NCI-H2081 treated with DMSO at 0.1 percent for 48 hours (cell line): ENCODE measurements at places on chromosomes 4 and X.

GRCh38 chr4:65383589-65384305 lies 286.5 kb downstream of the EPHA5 start:
- DNase-seq, result no peak

DNA sequence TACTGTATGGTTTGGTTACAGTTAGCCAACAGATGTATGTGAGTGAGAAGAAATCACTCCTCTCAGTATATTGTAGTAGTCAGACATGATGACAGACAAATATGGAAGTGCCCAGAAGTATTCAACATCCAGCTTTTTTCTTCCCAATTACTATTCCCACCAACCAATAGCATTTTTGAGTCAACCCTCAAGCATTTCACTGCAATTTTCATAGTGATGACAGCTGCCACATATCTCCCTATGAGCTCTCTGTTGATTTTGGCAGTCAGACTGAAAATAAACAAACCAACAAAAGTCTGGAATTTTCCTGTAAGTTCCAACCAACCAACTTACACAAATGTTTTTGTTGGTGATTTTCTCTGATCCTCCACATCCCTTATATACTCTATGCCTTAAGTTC lies 8.2 kb upstream of the TRAM1L1 start:
- DNase-seq, result no peak

DNA sequence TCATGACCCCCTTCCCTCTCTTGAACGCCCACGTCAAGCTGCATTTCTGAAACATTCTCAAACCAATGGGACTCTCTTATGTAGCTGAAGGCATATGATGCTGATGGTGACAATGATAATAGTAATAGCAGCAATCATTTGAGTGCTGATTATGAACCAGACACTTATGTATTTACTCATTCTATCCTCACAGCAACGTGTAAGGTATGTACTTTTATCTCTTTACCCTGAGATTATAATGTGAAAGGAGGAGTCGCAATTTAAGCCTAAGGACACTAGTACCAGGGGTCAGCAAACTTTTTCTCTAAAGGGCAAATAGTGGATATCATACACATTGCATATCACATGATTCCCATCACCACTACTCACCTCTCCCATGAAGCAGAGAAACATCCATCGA lies 8.5 kb downstream of the PGM2 start:
- DNase-seq, result no peak

- no peak for DNase-seq
These were observed 16.8 kb downstream of the POLR2B start for GRCh38 chr4:56995525-56995924.

- no peak for DNase-seq
These were observed 119.3 kb downstream of the VSIG4 start for GRCh38 chrX:65920620-65921019.

- no peak for DNase-seq
These were observed at the start of gene BMP2K for GRCh38 chr4:78776079-78776728. Gene BMP2K, plus strand, starts transcription at chr4:78776350. Its CDS starts 194 bp downstream, at chr4:78776544.

- DNase-seq, result no peak
These were observed 13.5 kb downstream of the SLC10A6 start for GRCh38 chr4:86835677-86836076.

- DNase-seq, result no peak
These were observed 183.4 kb upstream of the FAM241A start for GRCh38 chr4:111961809-111962208.

DNA sequence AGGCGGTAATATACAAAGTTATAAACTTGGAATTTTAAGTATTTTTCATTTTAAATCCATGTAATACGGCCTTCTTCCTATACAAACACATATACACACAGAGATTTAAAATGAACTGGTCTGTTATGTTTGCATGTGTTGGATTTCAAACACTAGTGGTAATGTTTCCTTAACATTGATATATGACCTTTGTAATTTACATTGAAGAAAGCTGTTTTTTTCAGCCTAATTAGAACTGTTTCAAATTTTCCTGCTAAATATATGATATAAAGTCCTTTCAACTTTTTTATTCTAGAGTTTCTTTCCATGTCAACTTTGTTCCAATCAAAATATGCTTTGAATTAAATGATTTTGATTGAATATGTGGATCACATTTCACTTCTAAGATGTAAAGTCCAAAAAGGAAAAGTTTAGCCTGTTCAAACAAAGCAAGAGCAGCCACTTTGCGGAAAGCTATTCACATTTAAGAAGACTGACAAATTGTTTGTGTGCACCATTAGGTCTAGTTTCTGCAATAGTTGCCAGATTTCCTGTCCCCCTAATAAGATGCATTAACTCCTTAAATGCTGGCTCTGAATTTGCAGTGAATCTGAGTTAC lies 226.0 kb upstream of the MAB21L2 start:
- no peak for DNase-seq

GRCh38 chr4:186144198-186144945 lies 39.9 kb downstream of the FAM149A start:
- DNase-seq, result no peak

DNA sequence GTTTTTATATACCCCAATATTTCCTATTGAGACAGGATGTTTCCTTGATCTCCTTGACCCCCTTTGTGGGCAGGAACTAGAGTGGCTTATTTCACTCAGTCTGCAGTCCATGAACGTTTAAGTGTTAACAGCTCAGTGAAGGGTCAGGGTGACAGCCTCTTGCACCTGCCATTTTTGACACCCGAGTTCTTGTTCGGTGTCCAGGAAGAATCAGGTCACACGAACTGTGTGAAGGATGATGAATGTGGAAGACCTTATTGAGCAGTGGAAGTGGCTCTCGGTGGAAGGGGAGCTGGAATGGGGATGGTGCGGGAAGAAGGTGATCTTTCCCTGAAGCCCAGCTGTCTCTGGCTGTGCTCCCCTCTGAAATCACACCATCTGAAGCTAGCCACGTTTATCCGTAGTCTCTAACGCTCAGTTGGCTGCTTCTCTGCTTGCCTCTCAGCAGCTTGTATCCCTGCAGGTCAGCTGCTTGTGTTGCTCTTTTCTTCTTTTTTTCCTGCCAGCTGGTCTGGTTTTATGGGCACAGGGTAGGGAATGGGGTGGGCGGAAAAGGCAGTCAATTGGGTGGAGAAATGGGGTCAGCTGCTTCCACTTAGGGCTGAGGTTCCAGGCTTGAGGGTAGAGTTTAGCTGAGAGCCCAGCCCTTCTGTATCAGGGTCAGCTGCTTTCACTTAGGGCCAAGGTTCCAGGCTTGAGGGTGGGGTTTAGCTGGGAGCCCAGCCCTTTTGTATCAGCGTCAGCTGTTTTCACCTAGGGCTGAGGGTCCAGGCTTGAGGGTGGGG lies 29.0 kb upstream of the CCNG2 start:
- DNase-seq, result no peak

DNA sequence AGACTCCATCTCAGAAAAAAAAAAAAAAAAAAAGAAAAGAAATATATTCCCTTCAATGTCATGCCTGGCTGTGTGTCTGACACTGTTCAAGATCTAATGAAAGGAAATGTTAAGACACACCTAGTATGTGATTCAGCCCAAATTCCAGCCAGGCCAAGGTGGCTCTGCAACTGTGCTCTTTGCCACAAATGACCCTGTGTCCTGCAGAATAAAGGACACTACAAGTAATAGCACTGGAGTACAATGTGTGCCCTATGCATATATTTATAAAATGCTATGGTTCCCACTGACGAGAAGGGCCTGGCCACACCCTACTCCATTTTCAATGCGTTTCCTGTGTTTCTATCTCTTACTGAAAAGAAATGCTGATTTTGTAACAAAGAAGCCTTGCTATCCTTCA lies 98.0 kb upstream of the SORBS2 start:
- DNase-seq, result no peak

GRCh38 chr4:36115312-36115711 lies 129.0 kb downstream of the ARAP2 start:
- DNase-seq, result no peak

DNA sequence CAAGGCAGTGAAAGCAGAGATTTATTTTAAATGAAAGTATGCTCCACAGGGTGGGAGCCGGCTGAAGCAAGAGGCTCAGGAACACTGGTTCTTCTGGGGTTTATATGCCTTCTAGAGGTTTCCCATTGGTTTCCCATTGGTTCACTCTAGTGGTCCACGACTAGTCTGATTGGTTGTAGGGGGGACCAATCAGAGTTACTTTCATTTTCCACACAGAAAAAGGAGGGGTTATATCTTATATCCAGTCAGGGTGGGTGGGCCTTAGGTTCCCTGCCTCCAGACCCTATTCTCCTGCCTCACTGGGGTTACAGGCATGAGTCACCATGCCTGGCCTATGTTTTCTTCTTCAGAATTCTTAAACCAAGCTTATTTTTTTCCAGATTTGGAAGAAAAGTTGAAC lies 101.6 kb downstream of the KLHL8 start:
- no peak for DNase-seq

- DNase-seq, result no peak
These were observed 154.6 kb downstream of the ATOH1 start for GRCh38 chr4:93983140-93983539.

DNA sequence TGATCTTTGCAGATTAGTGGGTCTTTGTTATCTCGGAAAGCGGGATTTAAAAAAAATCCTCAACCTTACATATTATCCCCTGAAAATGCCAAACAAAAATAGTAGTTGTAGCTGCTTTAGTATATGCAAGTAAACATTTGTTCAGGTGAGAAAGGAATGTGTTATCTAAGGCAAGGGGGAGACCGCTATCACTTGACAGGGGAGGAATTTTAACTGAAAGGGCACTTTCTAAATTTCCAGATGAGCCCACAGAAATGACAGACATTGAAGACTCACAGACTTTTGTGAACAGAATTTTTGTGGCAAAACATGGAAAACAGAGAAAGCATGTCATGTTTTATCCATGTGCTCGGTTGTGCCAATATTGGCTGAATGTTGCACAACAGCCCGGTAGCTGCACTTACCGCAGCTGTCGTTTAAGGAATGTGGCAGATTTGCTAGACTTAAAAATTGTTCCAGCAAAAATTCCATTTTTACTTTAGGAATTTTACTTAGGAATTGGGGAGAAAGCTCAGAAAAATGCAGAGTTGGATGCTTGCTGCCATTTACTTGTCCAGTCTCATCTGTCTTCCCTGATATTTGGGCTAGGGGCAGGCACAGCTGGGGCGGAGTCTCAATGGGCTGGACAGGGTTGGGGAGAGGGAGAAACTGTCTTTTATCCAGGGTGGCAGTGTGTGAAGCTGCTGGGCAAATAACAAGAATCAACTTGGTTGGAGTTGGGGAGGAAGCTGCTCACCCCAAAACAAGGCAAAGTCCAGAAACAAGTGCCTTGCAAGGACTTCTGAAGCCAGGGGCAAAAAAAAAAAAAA lies 94.6 kb upstream of the RPS6KA3 start:
- DNase-seq, result no peak

GRCh38 chr4:25144870-25145481 lies 15.3 kb downstream of the SEPSECS start:
- no peak for DNase-seq

GRCh38 chrX:136163689-136164088 lies 16.4 kb downstream of the FHL1 start:
- DNase-seq, result no peak

GRCh38 chr4:141155586-141155985 lies 22.3 kb upstream of the RNF150 start:
- no peak for DNase-seq

DNA sequence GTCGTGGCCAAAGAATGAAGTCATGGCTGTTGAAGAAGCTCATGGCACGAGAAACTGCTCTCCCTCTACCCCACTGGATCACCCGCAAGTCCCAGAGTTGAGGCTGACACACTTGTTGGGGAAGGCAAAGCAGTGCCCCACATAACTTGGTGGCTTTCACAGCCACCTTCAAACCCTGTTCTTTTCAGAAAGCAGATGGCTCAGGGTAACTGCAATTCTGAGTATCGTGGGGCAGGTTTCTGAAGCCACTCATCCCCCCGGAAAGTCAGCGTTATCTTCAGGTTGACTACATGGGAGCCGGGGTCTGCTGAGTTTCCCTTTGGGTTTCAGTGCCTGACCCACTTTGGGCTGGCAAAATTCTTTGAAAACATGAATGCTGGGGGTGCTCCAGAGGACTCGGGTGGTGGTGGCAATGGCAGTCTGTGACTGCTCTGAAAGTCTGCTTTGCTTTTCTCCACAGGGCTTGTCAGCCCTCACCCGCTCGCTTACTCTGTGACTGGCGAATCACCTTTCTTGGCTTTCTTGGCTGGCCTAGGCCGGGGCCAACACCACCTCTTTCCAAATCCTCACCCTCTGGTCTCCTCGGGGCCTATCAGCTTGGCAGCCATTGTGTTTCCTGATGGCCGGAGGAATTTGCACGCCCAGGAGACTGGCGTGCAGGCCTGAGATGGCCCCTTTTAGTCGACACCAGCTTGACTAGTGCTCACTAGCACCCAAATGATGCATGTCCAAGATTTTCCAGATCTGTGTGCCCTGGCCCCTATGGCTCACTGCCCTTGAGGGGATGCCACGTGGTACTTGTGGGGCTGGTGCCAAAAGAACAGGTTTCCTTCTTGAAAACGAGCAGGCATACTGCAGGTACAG lies 7.3 kb downstream of the PPP1R3F start:
- DNase-seq, result no peak

DNA sequence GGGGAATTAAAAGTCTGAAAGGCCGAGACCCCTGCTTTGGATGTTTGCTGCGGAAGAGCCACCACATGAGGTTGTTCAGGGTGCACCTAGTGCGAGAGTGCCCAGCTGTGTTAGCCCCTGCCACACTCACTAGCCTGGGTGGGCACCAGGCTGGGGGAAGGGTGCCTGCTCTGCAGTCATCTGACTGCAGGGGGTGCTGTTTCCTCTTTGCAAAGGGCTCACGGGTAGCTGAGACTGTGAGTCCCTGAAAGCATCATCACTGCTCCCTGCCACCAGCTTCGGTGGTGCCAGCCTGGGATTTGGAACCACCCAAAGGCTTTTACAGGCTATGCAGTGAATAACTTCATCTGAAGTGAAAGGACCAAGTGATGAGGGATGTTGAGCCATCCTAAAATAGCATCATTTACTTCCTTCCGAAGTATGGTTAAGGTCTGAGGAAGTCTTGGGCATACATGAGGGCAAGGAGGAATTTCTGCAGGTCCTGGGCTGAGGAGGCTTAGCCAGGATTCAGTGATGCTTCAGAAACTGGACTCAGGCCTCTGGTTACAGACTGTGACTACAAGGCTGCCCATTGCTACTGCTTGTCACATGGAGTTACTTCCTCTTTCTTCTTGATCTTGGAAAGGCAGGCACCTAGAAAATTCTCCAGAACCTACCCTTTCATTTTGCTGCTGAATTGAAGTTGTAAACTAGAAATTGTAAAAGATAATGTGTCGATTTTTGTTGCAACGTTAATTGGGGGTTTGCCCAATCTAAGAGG lies 293.2 kb upstream of the PRPS2 start:
- no peak for DNase-seq

- no peak for DNase-seq
These were observed 205.4 kb upstream of the GK2 start for GRCh38 chr4:79613269-79613935.

DNA sequence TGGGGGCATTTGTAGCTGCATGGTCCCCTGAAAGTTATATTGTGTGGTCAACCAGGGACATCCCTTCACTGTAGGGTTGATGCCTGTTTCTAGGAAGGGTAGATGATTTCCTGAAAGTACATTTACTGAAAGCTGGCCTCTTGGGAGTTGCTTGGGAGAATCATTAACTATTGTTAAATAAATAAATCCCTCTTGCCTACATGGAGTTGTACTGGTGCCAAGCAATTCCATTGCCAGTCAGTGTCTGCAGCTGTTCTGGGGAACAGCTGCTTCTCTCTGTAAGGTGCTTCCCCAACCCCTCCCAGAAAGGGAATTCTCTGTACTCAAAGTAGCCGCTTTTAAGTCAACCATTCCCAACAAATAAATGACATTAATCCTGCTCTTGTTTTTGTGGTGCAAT lies 51.1 kb downstream of the C4orf51 start:
- DNase-seq, result peak; percentile 19

GRCh38 chr4:154999950-155000578 lies 208.4 kb upstream of the NPY2R start:
- no peak for DNase-seq
